ENCODE measurements at places on chromosomes 6 and 20. TPM values are rescaled to one million over a fixed set of nuclear protein-coding genes. Genes with fewer than 3 reads are reported as not detected.

The MUC22 gene
- total RNA-seq, result not detected

The SPATS1 gene
- total RNA-seq, result not detected

The BEND6 gene
- 2.0 TPM for total RNA-seq

The ZSCAN16 gene
- total RNA-seq, result 3.1 TPM

The BHLHE23 gene
- total RNA-seq, result not detected

The EYS gene
- total RNA-seq, result not detected

The GGTLC1 gene
- not detected for total RNA-seq

The HM13 gene
- 82.0 TPM for total RNA-seq

The SCP2D1 gene
- not detected for total RNA-seq

The ZC3H12D gene
- 3.1 TPM for total RNA-seq

- H3K4me3 ChIP-seq, result no peak overlapping the region
- DNase-seq, result no peak
- no peaks in the 10 kb centered on the region for H3K36me3 ChIP-seq
- no peaks in the 10 kb centered on the region for H3K4me1 ChIP-seq
These were observed 4.3 kb upstream of the LTA start for GRCh38 chr6:31567531-31568370.

DNA sequence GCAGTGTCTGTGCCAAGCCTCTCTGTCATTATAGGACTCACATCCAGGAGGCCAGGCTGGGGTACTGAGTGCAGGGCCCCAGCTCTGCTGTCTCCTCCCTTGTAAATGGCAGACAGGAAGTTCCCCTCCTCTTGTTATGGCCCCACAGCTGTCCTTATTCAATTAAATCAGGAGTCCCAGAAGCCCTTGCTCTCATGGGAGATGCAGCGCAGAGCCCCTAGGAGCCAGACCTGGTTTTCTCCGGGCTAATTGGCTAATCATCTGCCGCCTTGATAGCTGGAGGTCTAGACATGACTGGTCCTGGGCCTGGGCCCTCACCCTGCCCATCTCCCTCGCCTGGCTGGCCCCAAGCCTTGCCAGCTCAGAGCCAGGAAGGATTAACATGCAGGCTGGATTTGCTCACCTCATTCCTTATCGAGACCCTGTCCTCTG lies 172.0 kb downstream of the VEGFA start:
- no peak overlapping the region for H3K27ac ChIP-seq
- no peaks in the 10 kb centered on the region for H3K36me3 ChIP-seq
- DNase-seq, result no peak

- H3K4me3 ChIP-seq, result no peak overlapping the region
- H3K4me1 ChIP-seq, result no peaks in the 10 kb centered on the region
- no peak for DNase-seq
- no peaks in the 10 kb centered on the region for H3K27me3 ChIP-seq
- no peak overlapping the region for H3K27ac ChIP-seq
These were observed 69.3 kb downstream of the ALDH5A1 start for GRCh38 chr6:24564081-24564480.

DNA sequence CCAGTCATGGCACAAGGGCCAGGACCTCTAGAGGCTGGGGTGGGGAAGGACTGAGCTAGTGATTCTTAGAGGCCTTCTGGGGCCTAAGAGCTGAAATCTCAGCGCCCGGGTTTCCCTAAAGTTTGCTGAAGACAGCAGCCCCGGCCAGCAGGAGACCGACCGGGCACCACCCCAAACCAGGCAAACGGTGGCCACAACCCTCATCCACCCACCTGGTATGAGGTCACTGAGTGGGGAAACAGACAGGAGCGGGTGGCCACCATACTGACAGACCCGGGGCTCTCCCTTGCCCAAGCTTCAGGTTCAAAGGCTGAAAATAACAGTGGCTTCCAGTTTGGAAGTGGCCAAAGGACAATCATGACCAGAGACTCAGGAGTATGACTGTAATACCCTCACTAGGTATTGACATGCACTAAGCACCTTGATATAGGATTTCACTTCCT lies 35.0 kb upstream of the ID1 start:
- peak overlapping the region; percentile 94 for H3K27ac ChIP-seq
- H3K36me3 ChIP-seq, result peaks cover 44% of the 10 kb centered on the region
- no peak overlapping the region for H3K4me3 ChIP-seq
- H3K27me3 ChIP-seq, result no peaks in the 10 kb centered on the region
- no peak for DNase-seq

GRCh38 chr6:161924516-161925116 lies 650.8 kb upstream of the AGPAT4 start:
- no peak overlapping the region for H3K27ac ChIP-seq
- H3K27me3 ChIP-seq, result no peaks in the 10 kb centered on the region
- H3K36me3 ChIP-seq, result no peaks in the 10 kb centered on the region
- no peak overlapping the region for H3K4me3 ChIP-seq
- peaks cover 11% of the 10 kb centered on the region for H3K4me1 ChIP-seq

DNA sequence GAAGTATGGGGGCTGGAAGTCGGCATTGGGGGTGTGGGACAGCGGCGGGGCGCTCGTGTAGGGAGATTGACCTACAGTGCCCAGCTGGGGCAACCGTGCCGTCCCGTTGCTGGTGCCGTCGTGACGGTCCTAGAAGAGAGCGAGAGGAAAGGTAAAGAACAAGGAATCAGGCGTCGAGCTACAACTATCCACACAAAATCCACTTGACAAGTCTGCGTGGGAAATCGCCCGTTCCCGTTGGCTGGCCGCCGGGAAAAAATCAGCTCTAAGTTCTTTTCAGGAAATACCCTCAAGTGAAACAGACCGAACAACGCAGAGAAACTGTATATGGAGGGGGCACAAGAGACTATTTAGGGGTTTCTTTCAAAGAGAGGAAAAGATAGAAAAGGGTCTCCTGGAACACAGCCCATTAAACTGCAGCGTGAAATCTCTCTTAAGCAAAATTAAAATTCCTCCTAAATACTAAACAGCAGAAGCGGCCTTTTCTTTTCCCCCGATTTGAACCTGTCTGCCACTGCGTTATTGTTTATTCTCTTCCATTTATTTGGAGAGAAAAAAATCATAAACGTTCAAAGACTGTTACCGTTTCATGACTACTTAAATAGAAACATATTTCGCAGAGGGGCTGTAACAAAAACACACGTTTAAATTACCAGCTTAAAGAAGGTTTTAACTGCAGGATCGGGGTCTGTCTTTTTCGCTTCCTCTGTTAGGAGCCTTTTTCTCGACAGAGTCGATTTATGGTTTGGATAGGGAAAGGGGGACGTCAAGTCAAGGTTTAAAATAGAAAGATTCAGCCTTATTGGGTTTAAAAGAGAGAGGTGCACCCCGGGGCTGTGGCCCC lies 4.4 kb downstream of the TFAP2A start:
- H3K27me3 ChIP-seq, result peaks cover 81% of the 10 kb centered on the region
- peak overlapping the region; percentile 75 for H3K4me3 ChIP-seq
- H3K4me1 ChIP-seq, result no peaks in the 10 kb centered on the region
- DNase-seq, result no peak
- no peaks in the 10 kb centered on the region for H3K36me3 ChIP-seq
- H3K27ac ChIP-seq, result no peak overlapping the region

DNA sequence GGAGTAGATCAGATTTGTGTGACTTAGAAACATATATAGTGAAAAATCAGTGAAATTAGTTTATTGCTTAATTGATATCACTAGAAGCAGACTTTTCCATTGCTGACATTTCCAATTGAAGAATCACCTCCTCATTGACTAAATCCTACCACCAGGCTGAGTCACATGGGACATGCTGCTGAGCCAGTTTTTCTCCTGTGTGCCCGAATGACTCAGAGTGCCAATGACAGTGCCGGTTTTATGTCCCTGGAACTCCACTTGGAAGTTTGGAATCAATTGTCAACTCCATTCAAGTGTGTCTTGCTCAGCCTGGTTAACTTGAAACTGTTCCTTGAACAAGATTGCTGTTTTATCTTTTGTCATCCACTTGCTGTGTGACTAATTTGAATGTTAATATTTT lies 316.1 kb upstream of the PRDM1 start:
- no peaks in the 10 kb centered on the region for H3K36me3 ChIP-seq
- H3K4me3 ChIP-seq, result no peak overlapping the region
- no peak for DNase-seq
- no peak overlapping the region for H3K27ac ChIP-seq

DNA sequence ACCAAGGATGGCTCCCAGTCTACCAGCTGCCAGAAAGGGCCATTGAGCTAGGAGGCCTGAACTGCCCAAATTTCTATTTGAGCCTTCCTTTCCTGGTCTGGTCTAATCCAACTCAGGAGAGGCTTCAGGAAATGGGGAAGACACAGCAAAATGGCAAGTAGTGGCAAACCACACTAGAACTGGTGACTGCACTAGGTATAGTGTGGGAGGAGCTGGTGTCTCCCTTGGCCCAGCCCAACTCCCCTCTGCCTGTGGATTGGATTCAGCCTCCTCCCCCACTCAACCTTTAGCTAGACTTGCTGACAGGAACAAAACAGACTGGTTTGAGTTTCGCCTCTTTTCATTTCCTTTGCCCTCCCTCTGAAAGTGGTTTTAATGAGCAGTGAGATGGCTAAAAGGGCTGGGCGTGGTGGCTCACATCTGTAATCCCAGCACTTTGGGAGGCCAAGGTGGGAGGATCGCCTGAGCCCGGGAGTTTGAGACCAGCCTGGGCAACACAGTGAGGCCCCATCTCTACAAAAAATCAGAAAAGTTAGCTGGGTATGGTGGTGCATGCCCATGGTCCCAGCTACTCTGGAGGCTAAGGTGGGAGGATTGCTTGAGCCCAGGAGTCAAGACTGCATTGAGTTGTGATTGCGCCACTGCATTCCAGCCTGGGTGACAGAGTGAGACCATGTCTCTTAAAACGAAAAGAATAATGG lies 17.5 kb downstream of the MRPS18A start:
- H3K4me3 ChIP-seq, result no peak overlapping the region
- peaks cover 18% of the 10 kb centered on the region for H3K4me1 ChIP-seq
- DNase-seq, result no peak
- H3K27me3 ChIP-seq, result no peaks in the 10 kb centered on the region

- H3K4me1 ChIP-seq, result peaks cover 54% of the 10 kb centered on the region
- peak overlapping the region; percentile 70 for H3K27ac ChIP-seq
- no peak for DNase-seq
- no peaks in the 10 kb centered on the region for H3K27me3 ChIP-seq
These were observed 1.2 kb upstream of the RAB22A start for GRCh38 chr20:58308290-58308679.

DNA sequence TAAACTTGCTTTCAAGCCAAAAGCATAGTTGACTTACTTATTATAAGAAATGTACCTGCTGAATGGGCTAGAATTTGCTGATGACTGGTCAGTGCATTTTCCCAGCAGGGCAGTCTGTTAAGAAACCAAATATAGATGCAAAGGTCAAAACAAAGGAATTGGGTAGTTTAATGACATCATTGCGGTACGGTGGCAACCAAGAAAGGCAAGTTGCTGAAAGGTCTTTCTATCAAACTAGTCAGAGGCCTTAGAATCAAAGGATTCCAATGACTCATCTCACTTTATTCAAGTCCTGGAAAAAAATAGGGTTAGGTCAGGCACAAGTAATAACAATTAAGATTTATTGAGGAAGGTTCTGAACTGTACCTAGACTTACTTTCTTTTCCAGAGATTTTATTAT lies 76.4 kb downstream of the KIZ start:
- no peaks in the 10 kb centered on the region for H3K4me1 ChIP-seq
- no peak for DNase-seq
- H3K36me3 ChIP-seq, result peaks cover 18% of the 10 kb centered on the region
- no peaks in the 10 kb centered on the region for H3K27me3 ChIP-seq
- H3K4me3 ChIP-seq, result no peak overlapping the region

DNA sequence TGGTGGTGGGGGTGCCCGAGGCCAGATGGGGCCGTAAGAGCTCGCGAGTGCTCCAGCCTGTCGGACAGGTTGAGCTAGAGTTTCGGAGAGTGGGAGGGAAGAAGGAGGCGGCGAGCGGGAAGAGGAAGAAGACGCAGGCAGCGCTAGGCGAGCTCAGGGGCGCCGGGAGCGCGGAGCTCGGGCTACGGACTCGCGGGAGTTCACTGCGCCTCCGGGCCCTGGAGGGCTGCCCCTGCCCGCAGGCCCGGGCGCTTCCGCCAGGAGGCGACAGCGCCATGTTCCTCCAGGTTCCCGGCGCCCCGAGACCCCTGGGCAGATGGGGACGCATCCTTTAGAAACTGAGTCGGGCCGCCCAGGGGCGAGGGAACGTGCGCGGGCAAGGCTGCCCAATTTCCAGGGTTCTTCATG lies 984 bp downstream of the TFAP2C start:
- no peak for DNase-seq
- no peak overlapping the region for H3K27ac ChIP-seq
- no peaks in the 10 kb centered on the region for H3K36me3 ChIP-seq
- peaks cover 31% of the 10 kb centered on the region for H3K4me1 ChIP-seq

DNA sequence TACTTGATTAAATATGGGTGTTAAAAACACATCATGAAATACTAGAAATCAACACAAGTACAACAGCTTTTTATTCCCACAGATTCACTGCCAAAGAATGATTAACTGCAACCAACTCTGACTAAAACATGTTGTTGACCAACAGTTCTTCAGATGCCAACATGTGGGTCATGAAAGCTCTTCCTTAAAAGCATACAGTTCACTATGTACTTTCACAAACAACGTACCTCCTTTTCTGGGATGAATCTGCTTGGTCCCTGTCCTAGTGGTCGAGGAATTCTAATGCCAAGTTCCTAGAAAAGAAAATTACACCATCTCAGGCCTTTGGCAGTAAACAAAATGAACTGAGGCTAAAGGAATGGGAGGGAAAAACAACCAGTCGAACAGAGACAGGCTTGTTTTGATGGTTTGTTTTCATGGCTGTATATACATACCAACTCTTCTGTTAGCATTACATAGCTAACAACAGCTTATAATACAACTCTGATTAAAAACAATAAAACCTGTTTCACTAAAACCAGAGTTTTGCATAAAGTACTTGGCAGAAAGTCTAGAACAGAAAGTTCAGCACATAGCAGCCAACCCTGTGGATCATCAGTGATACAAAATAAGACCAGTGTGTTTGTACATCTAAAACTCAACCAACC lies 92.5 kb downstream of the SESN1 start:
- peak overlapping the region; percentile 96 for H3K27ac ChIP-seq
- H3K4me1 ChIP-seq, result peaks cover 31% of the 10 kb centered on the region
- no peaks in the 10 kb centered on the region for H3K27me3 ChIP-seq
- peak overlapping the region; percentile 13 for H3K4me3 ChIP-seq
- peaks cover 27% of the 10 kb centered on the region for H3K36me3 ChIP-seq

- H3K27ac ChIP-seq, result no peak overlapping the region
- no peaks in the 10 kb centered on the region for H3K36me3 ChIP-seq
- DNase-seq, result no peak
- H3K27me3 ChIP-seq, result no peaks in the 10 kb centered on the region
These were observed 63.9 kb downstream of the MAP7 start for GRCh38 chr6:136486357-136486756.

GRCh38 chr20:48295966-48296421 lies 510.7 kb upstream of the SULF2 start:
- H3K27me3 ChIP-seq, result no peaks in the 10 kb centered on the region
- H3K27ac ChIP-seq, result no peak overlapping the region
- no peak overlapping the region for H3K4me3 ChIP-seq
- no peak for DNase-seq

- H3K27me3 ChIP-seq, result no peaks in the 10 kb centered on the region
- DNase-seq, result no peak
- H3K4me1 ChIP-seq, result no peaks in the 10 kb centered on the region
- H3K4me3 ChIP-seq, result no peak overlapping the region
- H3K36me3 ChIP-seq, result no peaks in the 10 kb centered on the region
These were observed 853.8 kb upstream of the FLRT3 start for GRCh38 chr20:15191082-15191723.

Data from tibial nerve (tissue), 4 donors.